ENCODE measurements at places on chromosomes 12 and 14.

- DNase-seq: no peak
These were observed 1338.8 kb upstream of the SEL1L start for GRCh38 chr14:82872494-82872893.

DNA sequence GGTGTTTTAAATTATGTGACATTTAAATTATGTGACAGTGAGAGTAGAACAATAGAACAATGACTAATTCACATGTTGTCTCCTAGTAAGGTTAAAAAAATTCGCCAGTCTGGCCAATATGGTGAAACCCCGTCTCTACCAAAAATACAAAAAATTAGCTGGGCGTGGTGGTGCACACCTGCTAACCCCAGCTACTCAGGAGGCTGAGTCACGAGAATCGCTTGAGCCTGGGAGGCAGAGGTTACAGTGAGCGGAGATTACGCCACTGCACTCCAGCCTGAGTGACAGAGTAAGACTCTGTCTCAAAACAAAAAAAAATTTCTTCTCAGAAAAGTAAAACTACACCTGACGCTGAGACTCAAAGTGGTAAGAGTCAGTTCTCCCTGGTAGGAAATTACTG is 2.7 kb downstream of the CS start:
- no peak for DNase-seq

- DNase-seq: no peak
These were observed 13.9 kb downstream of the MYL2 start for GRCh38 chr12:110906516-110906915.

GRCh38 chr12:46950094-46950493 is 124.3 kb upstream of the SLC38A4 start:
- no peak for DNase-seq

GRCh38 chr14:92633274-92633616 is 115.2 kb downstream of the LGMN start:
- no peak for DNase-seq

DNA sequence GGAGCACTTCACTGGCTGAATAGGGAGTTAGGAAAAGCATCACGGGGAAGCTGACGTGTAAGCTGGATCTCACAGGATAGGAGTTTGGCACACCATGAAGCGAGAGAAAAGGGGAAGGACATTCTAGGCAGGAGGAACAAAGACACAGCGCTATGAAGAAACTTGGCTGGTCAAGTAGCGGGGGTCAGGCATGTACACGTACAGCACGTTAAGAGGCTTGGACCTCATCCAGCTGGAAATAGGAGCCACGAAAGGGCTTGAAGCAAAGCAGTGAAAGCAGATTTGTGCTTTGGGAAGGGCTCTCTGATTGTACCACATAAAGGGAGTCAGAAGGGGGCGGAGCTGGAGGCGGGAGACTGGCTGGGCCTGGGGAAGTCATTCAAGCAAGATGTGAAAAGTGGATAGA is 19.6 kb upstream of the GALNT8 start:
- DNase-seq: no peak

- DNase-seq: no peak
These were observed 142.3 kb upstream of the ARHGAP5 start for GRCh38 chr14:31934767-31935266.

GRCh38 chr12:25469368-25469767 is 83.7 kb downstream of the LMNTD1 start:
- no peak for DNase-seq

DNA sequence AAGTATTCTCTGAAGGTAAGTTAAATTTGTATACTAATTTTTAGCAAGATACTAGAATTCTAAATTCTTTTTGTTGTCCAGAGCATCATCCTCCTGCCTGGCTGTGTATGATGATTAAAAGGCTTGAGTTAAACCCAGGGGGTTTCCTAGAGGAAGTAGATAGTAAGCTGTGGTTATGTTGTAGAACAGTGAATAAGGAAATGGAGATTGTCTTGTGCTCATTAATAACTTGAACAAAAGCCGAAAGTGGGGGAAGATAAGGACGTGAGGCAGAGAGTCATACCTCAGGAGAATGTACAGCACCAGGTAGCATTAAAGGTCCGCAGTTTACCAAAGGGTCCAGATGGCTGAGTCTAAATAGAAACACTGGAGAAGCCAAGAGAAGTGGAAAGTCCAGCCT is 42.0 kb downstream of the CKB start:
- no peak for DNase-seq

DNA sequence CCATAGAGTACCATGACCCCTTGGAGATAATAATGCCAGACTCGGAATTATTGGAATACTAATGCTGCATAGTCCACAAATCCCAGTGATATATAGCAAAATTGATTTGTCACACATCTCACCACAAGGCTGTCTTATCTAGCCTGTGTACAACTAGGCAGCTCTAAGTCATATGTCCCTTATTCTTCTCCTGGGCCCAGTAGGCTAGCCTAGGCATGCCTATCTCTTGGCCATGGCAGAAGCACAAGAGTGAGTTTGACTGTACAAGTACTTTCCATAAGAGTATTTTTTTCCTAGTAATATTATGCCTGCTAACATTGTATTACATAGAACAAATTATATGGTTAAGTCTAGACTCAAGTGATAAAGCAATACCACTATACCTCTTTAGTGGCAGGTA is 1122.1 kb upstream of the SEL1L start:
- DNase-seq: no peak

GRCh38 chr14:31057035-31057434 is 30.9 kb upstream of the STRN3 start:
- DNase-seq: no peak

- DNase-seq: no peak
These were observed 85.2 kb downstream of the CAND1 start for GRCh38 chr12:67354322-67354721.

DNA sequence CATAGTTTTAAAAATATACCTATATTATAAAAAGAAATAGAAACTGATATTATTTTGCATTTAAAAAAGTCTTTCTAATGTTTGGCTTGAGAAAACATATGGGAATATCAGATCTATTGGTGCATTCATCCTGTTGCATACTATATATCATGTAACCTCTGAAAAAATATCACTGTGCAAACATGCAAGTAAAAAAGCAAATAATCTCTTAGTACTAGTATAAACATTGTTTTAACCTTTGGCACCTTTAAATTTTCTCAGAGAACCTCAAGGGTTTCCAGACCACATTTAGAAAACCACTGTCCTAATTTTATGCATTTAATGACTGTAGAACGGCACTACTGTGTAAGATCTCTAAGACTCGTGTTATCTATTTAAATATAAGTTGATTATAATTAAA is 416.8 kb downstream of the LRFN5 start:
- DNase-seq: no peak

GRCh38 chr12:56622535-56622934 is 7.6 kb downstream of the BAZ2A start:
- no peak for DNase-seq

GRCh38 chr12:12777092-12777491 is 8.4 kb upstream of the APOLD1 start:
- DNase-seq: no peak

- no peak for DNase-seq
These were observed 21.8 kb upstream of the KRT78 start for GRCh38 chr12:52870361-52871290.

GRCh38 chr12:95790917-95791849 is 619 bp upstream of the NTN4 start:
- no peak for DNase-seq

- no peak for DNase-seq
These were observed 312.1 kb downstream of the ITPR2 start for GRCh38 chr12:26520869-26521268.

GRCh38 chr14:64349741-64350490 is 38.2 kb upstream of the MTHFD1 start:
- DNase-seq: no peak

DNA sequence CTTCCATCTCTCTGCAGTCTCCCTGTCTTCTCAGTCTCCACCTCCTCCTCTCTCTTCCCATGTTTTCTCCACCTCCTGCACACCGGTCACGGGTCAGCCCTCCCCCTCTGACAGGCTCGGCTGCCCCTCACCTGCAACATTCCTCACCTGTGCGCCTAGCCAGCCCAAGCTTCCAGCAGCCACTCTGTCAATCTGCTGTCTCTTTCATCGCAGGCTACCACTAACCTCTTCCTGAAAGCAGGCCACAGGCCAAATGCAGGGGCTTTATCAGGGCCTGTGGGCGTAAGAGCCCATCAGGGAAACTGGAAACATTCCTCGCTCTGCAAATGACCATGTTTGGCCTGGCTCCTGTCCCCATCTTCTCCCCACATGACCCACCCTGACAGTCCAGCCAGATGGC is 34.5 kb downstream of the CMKLR1 start:
- DNase-seq: no peak

DNA sequence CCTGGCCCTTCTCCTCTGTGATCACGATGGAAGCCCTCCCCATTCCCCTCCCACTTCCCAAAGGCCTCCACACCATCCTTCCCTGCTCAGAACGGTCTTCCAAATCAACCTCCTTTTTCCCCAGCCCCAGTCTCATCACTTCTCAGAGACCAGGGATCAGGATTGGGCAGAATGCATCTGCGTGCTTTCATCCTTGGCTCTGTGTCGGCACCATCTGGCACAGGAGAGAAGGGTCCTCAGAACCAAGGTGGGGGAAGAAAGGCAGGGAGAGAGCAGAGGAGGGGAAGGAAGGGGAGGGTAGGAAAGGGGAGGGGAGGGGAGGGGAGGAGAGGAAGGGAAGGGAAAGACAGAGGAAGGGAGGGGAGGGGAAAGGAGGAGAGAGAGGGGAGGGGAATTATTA is 52.4 kb upstream of the FICD start:
- no peak for DNase-seq

DNA sequence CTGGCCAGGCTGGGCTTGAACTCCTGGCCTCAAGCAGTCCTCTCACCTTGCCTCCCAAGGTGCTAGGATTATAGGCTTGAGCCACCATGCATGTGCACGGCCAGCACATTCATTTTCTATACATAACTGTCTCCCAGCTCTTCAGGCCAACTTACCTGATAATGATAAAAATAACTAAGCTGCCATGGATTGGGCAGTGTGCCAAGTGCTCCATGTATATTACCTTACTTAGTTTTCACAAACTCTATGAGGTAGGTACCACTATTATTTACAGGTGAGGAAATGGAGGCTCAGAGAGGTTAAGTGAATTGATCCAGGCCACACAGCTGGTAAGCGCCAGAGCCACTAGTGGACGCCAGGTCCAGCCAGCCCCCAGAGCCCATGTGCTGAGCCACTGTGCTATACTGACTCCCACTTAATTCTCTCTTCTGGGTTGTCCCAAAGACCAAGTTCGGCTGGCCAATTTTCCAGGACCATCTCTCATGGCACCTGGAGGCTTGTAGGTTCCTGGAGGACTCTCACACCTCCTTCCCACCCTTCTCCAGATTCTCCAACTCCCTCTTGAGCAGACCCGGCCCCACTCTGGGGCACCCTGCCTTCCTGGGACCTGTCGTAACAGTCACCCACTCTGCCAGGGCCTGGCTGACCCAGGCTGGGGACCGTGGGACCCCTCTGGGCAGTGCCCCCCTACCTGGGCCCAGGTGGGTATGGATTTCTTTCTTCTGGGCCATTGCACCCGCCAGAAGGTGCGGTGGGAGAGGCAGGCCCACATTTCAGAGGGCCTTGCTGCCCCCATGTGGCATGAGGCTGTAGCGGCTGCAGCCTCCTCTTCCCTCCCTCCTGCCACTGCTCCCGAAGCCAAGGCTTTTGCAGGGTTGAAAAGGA is 30.2 kb upstream of the CIPC start:
- DNase-seq: no peak

DNA sequence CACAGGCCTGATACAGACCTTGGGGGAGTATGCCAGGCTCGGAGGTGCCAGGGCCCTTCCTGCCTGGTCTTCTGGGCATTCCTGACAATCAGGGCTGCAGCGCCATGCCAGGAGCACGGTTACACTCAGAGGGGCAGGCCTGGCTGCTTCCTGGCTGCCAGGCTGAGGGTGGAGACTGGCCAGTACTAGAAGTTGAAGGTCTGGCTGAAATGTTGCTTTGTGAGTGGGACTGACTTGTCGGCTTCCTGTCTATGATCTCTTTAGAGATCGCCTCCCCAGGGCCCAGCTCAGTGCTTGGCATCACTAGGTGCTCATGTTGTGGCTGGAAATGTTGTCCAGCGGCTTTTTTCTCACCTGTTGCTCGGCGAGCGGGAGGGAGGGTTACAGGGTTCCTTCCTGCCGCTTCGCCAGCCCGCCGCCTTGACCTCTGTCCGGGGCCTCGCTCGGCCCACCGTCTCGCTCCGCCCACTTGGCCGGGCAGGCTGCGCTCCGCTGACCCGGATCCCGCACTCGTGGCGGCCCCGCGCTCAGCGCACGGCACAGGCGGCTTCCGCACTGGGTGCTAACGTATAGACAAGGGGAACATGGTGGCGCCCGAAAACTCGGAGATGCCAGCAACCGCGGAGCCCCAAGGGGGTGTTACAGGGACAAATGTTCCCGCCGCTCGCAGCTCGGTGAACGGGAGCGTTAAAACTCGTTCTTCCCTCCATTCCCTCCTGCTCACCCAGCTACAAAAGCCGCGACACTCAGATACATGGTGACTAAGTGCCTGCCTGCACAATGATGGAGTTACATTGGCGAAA is 32.6 kb downstream of the PAPLN start:
- DNase-seq: no peak

- peak; percentile 48 for DNase-seq
These were observed 16.1 kb upstream of the NUDT14 start for GRCh38 chr14:105197211-105197641.

DNA sequence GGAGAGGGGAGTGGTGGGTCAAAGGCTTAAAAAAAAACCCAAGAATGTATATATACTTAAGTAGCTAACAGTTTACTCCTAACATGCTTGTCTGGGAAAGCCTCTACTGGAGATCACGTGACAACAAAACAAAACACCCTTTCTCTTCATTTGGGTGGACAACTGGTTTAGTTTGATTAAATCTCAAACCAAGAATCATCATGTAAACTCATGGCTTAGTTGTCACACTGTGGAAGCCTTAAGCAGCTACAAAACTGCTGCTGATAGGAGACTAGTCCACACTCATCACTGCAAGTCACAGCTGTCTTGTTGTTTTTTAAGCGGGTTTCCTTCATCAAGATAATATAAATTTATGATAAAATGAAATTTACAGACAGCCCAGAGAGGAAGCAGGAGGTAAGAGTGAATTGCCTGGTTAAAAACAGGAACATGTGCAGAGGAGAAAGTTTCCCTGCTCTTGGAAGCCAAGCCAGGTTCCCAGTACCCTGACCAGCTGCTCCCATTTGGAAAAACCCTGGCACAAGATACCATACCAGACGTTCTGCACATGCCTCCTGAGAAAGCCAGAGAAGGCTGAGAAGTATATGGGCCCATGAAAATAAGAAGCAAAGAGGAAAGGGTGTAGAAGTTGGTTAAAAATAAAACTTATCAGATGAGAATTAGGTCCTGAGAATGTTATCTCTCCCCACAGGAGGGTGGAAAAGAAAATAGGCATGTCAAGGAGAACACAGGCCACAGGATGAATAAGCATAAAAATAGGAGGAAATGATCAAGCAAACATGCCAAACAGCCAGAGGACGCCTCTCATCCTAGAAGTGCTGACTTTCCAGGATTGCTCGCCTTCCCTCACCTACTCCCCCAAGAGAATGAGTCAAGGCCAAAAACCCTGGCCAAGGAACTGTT is 34.0 kb downstream of the EGLN3 start:
- DNase-seq: no peak

GRCh38 chr14:55094292-55095157 is 34.5 kb upstream of the LGALS3 start:
- DNase-seq: no peak
